Calu3 (cell line): ENCODE measurements at places on chromosomes 13 and 19.

DNA sequence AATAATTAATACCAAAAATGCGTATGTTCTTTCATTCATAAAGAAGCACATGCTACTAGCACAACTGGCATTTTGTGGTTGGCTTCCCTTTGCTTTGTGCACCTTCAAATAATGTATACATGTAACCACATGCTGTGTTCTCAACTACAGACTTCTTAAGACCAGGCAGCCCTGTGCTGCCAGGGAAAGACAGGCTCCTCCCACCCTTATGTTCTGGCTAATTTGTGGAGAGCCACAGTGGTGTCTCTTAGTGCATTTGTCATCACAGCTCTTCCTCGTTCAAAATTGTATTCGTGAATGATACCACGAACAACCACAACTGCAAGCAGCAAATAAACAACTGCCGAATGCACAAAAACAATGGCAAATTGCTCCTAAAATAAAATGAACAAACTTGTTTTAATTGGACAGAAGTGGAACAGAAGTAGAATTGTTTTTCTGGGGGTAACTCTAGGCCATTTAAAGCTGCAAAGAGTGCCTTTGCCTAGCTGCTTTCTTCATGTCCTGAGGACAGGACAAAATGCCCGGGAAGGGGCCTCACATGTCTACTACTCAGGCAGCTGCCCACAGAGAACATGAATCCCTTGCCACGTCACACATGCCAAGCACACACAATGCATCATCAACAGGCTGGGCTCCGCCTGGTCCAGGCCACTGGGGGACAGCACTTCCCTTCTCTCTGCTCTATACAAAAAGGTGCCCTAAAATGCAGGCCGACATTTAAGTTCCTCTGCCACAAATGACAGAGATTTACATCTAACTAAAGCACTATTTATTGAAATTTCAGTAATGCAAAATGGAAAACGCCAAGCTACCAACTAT, 21.7 kb downstream of the IRS2 start:
- no peak for DNase-seq

DNA sequence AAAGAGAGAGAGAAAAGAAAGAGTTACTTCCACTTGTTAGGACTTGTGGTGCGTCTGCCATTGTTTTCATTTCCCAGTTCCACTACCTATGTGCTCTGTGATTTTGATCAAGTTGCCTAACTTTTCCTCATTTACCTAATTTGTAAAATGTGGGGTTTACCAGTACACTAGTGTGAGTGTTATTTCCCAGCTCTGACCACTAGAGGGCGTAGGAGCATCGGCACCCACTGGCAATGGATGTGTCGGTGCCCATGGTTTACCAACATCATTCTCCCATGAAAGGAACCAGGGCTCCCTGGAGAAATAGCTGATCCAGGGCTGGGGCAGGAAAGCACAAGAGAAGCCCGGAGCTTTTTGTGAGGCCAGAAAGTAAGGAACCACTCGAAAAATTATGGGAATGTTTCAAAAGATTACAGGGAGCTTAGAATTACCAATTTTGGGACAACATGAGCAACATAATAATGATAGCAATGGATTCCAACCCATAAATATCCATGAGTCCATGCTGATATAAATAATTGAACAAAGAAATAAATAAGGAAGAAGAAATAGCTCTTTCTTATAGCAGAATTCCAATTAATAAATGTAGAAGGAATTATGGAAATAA, 15.1 kb upstream of the CEACAM4 start:
- DNase-seq, result peak; percentile 88

- DNase-seq, result no peak
These were observed 77.6 kb downstream of the TSC22D1 start for GRCh38 chr13:44498502-44498901.

DNA sequence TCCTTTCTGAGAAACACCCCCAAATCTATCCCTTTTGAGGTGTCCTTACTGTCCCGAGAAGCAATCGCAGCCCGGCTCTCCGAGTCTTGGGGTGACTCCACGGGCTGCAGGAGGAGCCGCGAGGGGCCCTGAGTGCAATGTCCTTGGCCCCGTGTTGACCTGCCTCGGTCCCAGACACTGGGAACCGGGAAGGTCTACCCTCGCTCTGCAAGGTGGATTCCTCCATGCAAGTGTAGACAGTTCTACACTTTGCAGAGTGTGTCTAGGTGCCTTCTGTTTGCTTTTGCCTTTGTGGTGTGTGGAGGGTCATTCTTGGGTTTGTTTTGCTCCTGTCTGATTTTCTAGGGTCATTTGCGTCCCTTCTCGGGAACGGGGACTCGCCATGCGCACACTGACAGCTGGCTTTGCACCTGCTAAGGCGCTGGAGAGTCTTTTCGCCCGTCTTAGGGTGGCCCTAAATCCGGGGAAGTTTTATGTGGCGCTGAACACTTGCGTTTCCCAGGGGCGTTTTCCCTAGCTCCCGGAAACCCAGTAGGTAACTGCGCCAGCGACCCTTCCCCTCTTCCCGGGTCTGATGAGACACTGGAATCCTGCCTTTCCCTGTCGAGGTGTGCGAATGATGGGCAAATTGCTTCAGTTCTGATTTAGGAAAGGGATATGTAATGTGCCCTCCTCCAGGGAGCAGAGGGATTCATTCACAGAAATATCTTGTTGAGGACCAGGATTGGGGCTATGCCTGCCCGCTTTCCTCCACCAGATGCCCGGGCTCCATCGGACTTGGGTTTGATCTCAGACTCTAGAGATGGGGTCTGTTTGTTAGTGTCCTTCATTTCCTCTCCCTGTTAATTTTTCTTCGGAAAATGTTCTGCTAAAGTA, 755 bp downstream of the SERTM1 start:
- no peak for DNase-seq

- DNase-seq, result no peak
These were observed 31.2 kb upstream of the ZNF536 start for GRCh38 chr19:30340771-30341561.
